Muscle of back (tissue), 13 donors: ENCODE measurements at places on chromosomes 6 and 20. TPM values are rescaled to one million over a fixed set of nuclear protein-coding genes. Genes with fewer than 3 reads are reported as not detected.

GRCh38 chr6:7687145-7688111 lies 38.5 kb upstream of the BMP6 start:
- DNase-seq = no peak

- DNase-seq = peak; percentile 25
These were observed at the start of gene KCNK5 for GRCh38 chr6:39228992-39229767. TSS of gene KCNK5 (minus strand) at chr6:39229475. CDS start at chr6:39229111, 364 bp downstream.

GRCh38 chr6:109241199-109241598 lies 141.1 kb downstream of the CD164 start:
- DNase-seq = no peak

GRCh38 chr6:111269401-111269970 lies 182.2 kb downstream of the SLC16A10 start:
- DNase-seq = no peak

DNA sequence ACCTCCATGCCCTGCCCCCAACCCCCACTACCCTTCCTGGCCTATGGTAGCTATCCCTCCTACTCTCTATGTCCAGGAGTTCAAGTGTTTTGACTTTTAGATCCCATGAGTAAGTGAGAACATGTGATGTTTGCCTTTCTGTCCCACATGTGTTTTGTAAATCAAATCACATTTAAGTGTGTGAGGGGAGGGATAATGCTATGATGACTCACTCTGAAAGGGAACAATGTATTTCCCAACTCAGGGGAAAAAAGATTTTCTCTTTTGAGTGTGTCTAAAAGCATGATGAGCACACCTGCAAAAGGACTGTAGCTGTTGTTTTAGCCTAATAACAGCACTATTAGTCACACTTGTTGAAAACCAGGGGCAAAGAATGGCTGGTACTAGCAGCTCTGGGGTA lies 193.7 kb downstream of the GJA10 start:
- peak; percentile 51 for DNase-seq

- DNase-seq = peak; percentile 9
These were observed 197.7 kb downstream of the FAXC start for GRCh38 chr6:99151634-99152346.

- no peak for DNase-seq
These were observed 84.0 kb upstream of the TULP1 start for GRCh38 chr6:35596448-35597442.

The ACSS1 gene
- polyA plus RNA-seq = 22.8 TPM

The SUMO4 gene
- polyA plus RNA-seq = 0.39 TPM

The GSTA3 gene
- not detected for polyA plus RNA-seq

The SRXN1 gene
- 6.8 TPM for polyA plus RNA-seq
